ENCODE measurements at places on chromosomes 1 and 21.

DNA sequence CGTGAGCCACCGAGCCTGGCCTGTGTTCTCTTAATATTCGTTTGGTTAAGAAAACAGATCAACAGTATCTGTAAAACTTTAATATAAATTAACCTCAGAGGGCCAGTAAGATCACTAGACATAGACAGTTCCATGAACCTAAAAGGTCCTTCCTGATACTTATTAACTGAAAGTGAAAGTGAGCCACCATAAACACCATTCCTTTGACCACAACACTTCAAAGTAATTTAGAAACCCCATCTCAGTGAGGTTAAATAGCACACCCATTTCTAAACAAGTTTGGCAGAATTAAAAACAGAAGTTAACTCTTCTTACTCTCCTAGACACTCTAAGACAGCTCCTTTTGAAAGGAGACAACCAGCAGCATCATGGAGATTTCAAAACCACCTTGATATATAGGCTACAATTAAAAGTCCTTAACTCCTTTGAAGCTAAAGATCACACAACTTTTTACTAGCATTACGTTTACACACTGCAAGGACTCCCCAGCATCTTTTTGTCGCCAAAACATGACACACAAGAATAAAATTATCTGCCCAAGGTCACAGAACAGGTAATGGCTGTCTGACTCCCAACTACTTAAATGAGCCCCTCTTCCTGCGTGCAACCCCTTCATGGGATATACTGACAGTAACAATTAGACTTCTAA lies 2.2 kb downstream of the RNF19B start:
- no peak for DNase-seq

GRCh38 chr1:5455651-5456050 lies 536.6 kb downstream of the NPHP4 start:
- DNase-seq = no peak

GRCh38 chr21:41236352-41236973 lies 68.5 kb downstream of the BACE2 start:
- no peak for DNase-seq

DNA sequence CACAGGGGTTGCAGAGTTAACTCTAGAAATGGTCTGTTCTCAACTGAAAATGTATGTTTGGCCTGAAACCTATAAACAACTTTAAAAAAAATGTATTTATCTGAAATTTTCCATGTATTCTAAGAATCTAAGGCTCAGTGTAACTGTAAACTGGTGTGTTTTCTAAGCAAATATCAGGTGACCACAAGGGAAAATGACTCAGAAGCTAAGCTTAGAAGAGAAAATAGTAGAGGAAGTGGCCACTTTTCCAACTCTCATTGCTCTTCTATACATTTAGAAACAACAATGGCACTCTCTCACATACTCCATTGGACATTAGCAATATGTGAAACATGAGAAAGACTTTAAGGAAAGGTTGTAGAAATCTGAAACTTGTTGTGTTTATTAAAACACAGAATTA lies 7.5 kb downstream of the TNFSF18 start:
- no peak for DNase-seq

DNA sequence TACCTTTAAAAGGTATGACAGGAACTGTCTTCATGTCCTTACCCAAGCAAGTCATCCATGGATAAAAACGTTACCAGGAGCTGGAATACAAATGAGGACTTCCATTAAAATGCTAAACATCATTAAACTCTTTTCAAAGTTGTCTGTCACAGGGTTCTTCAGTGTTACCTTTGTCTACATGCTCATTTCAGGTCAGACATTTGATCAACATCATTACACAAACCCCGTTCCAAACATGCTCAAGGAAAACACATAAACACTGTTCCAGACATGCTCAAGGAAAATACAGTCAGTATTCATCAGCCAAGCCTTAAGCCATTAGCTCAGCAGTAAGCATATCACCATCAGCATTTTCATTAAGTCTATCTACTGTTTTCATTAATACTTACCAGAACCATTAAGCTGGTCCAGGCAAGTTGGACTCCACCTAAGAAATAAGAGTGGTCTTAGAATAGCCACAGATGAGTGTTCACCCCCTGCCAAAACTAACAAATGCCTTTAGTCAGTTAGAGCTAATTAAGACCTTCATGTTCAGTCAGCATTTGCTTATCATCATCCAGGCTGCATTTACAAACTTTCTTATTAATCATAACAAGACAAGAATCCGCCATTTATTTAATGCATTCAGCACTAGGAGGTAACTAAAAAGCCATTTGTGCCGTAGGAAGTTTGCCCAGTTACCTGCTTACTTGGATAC lies 2.2 kb downstream of the GAS5 start:
- no peak for DNase-seq

- DNase-seq = no peak
These were observed 566.8 kb upstream of the USP24 start for GRCh38 chr1:55781944-55782482.

DNA sequence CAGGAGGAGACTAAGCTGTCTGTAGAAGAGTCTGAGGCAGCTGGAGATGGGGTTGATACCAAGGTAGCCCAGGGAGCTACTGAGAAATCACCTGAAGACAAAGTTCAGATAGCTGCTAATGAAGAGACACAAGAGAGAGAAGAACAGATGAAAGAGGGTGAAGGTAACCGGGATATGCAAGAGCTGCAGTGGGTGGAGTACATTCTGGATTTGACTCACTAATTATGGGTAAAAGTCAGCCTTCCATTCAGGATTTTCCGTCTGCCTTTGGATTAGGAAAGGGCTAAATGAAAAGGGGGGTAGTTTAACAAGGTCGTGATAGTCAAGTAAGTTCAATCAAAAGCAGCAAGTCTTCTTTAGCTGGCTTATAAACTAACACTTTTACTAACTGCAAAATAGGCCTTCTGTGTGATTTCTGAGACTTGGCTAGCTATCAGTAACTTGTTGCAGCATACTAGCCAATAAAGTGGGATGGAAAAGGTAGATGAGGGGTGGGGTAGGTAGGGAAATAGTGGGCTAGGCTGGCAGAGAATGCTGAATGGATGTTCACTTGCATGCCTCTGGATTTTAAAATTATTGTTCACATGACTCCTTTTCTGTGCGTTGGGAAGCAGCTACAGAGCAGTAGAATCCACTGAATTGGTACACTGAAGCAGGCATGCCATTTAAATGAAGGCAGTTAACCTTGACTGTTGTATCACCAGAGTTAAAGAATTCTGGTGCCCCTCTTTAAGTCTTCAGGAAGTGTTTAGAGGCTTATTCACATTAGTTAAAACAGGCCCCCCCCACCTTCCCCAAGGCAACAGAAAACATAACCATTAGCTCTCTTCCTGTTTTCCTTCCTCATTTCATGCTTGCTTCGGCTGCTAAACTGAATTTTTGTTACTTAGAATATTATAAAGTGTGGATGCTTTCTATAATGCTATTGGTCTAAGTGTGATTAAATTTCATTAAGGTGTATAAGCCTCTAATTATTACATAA lies 15.4 kb downstream of the CCDC17 start:
- no peak for DNase-seq

DNA sequence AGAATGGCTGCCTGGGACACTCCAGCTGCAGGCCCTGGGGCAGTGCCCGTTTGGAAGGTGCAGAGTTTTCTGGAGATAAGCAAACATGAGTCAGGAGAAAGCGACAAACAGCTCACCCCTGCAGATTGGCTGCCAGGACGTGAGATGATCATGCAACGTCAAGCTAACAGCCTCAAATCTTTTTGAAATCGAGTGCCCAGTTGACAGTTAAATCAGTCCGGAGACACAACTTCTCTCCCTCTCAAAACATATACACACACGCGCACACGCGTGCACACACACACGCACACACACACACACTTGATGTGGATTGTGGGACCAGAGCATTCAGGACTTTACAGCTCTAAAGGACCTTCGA lies 49.4 kb downstream of the TENT5C start:
- no peak for DNase-seq

DNA sequence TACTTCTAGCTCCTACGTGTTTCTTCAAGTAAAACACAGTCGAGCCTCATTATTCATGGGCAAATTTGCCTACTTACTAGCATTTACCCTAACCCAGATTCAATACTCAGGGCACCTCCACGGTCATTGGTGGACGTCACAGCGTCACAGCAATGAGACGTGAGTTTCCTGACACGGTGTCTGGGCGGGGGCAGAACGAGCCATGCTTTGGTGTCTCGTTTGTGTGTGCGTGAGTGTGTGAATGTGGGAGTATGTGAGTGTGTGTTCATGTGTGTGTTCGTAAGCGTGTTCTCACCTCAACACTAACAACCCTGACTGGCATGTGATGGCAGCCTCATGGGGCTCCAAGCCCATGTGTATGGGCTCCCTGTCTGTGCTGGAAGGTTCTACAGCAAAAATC lies 17.5 kb upstream of the COL18A1 start:
- DNase-seq = no peak

DNA sequence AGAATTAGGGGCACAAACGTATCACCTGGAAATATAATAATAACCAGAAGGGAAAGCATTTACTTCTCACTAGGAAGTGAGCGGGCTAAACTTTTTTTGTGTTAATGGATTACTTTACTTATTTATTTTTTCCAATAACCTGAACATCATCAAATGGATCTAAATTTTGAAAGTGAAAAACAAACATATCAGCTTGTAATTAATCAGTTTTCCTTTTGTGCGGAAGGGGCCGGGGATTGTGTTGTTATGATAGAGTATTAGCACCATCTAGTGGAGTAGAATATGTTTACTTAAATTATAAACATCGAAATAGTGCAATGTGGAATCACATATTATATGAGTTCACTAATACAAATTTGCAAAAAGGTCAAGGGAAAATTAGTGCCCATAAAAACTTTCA lies 9.0 kb downstream of the CFH start:
- DNase-seq = no peak

DNA sequence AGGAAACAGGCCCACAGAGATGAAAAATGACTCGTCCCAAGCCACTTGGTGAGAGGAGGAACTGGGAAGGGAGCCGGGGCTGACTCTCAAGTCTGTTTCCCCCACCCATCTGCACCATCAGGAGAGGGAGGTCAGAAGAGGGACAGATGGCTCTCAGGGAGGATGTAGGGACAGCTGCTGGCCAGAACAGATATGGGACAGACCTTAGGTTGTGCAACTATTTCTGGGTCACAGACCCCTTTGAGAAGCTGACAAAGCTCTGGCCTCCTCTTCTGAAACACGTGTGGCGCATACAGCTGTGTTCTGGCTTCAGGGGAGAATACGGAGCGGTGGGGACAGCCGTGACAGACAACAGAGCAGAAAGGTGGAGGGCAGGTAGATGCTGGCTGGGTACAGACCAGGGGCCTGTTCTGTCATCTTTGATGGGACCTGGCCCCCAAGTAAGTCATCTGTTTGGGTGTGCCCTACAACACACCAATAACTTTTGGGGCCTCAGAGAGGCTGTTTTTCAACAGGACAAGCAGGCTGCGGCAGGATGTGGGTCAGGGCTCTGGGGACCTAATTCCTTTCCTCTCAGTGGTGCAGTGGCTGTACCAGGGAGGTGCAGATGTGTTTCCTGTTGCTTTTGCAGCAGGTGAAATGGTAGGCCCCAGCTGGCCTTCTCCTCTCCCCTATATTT lies 7.3 kb downstream of the SH3BGRL3 start:
- DNase-seq = peak; percentile 81

- no peak for DNase-seq
These were observed 1.4 kb downstream of the ACOT7 start for GRCh38 chr1:6391951-6392808.

- DNase-seq = peak; percentile 45
These were observed 14.0 kb upstream of the DISC1 start for GRCh38 chr1:231612393-231613089.

GRCh38 chr1:223745731-223746130 lies 33.4 kb downstream of the CAPN2 start:
- DNase-seq = no peak

DNA sequence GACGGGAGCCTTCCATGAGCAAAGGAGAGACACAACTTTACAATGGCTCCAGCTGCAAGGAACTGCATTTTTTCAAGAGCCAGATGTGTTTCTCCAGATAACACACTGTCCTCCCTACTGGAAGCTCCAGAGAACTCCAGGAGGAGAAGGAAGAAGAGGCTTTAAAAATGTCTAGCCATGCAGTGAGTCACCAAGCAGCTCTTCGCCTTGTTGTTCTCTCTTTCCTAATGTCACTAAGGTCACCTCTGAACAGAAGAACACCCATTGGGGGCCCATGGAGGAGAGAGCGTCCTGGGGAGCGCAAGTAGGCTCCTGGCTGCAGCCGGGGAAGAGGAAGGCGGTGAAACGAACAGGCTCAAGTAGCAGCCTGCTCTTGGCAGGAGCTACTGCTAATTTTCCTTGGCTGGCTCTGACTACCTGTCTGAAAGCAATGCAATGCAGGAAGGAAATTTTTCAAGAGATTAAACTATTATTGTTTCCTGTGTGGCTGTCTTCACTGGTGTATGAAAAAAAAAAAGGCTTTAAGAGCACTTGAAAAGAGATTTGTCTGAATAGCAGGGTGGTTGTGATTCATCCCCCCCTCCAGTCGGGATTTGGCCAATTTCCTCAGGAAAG lies 321.9 kb downstream of the SETD4 start:
- DNase-seq = no peak

- DNase-seq = no peak
These were observed 21.2 kb upstream of the DISC1 start for GRCh38 chr1:231605149-231606100.

GRCh38 chr1:230424391-230425251 lies 1.5 kb downstream of the PGBD5 start:
- DNase-seq = no peak

DNA sequence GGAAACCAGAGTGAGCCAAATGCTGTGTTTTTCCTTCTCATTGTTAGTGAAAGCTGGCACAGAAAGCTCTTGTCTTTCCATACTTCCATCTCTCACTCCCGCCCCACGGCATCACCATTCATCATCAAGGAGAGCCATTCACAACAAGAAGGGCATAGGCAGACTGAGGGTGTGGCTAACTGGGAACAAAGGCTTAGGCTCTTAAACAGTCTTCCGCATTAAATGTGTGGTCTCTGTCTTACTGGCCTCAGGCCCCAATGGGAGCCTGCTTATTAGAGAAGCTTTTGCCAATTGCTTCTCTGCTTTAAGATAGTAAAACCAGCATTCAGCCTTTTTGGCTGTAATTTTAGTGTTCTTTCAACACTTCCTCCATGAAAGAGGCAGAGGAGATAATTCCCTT lies 51.4 kb downstream of the TNFSF18 start:
- DNase-seq = no peak

GRCh38 chr1:155858800-155859233 lies 550 bp upstream of the SYT11 start:
- no peak for DNase-seq

GRCh38 chr1:165629848-165630628 lies 996 bp upstream of the MGST3 start:
- DNase-seq = no peak

GRCh38 chr1:118335331-118335732 lies 150.3 kb upstream of the SPAG17 start:
- DNase-seq = no peak

DNA sequence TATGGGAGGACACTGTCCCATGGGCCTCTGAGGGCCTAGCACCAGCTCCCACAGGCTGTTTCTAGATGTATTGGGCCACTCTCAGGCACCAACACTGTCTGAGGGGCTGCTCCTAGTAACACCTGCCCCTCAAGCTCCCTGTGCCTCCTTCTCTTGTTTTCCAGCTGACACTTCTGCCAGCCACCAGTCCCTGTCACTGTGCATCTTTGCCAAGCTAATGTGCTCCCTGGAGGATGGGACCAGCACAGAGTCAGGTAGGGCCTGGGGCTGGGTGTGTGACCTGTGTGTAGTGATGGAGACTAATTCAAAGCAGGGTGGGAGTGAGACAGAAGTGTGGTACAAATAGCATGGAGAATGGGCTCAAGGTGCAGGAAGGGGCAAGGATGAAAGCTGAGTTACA lies 29.4 kb upstream of the MAGOH start:
- no peak for DNase-seq
